AG08395 (cell line): ENCODE measurements at places on chromosomes 3 and 15.

DNA sequence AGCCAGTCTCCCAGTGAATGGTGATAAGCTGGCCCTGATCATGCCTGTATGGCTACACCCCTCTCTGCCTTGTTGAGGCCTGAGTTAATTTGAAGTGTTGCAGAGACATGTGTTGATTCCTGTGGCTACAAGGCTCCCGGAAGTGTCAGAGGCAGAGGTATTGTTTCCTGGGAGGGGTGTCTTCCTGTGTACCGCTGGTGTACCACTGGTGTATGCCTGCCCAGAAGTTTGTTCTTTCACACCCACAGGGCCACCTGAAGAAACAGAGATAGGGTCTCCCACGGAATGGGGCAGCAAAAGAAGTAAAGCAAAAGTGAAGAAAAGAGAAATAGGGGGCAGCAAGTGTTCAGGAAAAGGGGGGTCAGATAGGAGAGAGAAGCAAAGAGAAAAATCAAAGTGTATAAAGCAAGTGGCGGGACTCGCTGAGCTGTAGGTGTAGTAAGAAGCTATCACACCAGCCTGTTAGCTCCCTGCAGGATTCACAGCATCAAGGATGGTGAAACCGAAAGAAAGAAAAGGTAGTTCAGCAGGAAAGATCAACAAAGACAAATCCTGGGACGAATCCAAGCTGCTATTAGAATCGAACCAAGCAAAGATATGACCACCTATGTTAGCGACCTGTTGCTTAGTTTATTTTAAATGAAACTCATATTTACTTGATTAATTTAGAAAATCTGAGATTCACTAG, 36.6 kb upstream of the CD47 start:
- DNase-seq = no peak

- DNase-seq = no peak
Observed at GRCh38 chr3:61300006-61300380, 48.7 kb upstream of the FHIT start.

- peak; percentile 59 for DNase-seq
Observed at GRCh38 chr15:30985081-30985531, 6.3 kb downstream of the MTMR10 start.

DNA sequence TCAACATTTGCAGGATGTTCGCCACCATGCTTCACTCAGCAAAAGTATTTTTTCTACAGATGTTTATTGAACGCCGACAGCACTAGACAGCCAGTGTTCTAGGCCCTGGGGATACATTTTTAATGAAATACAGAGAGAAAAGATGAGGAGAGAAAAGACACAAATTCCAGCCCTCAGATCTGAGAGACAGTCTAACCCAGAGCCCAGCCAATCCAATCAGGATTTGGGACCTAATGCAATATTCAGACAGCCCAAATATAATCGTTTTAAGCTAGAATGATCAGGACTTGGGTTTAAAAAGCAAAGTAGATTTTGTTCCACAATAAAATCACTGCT, 174.8 kb downstream of the SLCO3A1 start:
- DNase-seq = no peak

GRCh38 chr15:57540736-57541135, 51.0 kb upstream of the MYZAP start:
- no peak for DNase-seq

DNA sequence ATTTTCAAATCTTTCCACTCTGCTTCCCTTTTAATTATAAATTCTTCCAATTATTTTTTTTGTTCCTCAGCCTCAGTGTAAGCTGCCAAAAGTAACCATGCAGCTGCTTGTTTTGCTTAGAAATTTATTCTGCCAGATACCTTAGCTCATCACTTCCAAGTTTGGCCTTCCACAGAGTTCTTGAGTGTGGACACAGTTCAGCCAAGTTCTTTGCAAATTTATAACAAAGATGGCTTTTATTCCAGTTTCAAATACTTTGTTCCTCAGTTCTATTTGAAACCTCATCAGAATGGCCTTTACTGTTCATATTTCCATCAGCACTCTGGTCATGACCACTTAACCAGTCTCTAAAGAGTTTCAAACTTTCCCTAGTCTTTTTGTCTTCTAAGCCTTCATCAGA, 10.3 kb downstream of the RTP1 start:
- no peak for DNase-seq

- peak; percentile 22 for DNase-seq
Observed at GRCh38 chr15:29270169-29270955, 740 bp upstream of the NSMCE3 start.

DNA sequence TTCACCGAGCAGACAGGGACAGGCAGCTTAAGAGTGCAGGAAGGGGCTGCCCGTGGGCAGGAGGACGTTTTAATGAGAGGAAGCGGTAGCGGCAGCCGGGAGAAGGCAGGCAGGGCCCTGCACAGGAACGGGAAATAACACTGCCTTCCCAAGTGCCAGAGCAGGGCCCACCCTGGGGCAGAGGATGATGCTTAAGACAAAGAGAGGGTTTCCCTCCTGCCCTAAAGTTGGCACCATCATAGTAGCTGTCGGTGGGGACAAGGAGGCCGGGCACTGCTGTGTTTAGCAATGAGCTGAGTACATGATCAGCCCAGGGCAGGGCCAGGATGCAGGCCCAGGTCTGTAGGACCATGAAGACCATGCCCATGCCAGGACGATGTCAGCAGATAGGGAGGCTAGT, 21.7 kb downstream of the PRR20G start:
- DNase-seq = no peak

DNA sequence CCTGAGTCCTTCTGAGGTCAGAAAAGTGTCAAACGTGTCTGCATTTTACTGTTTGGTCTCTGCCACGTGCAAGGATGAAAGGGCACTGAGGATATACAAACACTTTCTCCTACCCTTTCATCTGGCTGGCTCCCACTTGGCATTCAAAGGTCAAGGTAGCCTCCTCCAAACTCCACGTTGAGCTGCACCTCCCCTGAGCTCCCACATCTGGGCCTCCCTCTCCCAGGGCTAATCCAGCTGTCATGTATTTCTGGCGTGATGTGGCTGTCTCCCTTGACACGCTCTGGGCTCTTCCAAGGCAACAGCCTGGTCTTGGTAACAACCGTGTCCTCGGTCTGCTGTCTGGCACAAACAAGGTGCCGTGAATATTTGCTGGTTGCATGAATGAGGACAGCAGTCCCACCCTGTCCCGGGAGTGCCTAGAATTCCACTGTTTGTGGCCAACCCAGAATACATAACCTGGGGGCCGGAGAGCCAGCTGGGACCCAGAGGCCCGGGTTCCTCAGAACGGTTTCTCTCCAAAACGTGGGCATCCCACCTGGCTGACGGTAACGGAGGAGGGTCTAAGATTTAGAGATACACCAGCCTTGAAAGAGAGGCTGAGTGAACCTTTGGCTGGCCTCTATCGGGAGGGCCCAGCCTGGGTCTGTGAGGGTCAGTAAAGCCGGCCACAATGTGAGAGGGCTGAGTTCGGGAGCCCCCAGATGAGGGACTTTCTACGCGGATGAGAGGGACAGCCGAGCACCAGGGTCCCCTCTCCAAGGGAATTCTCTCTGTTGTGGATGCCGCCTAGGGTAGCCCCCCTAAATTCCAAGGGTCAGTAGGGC, 767 bp downstream of the GLT8D1 start:
- peak; percentile 58 for DNase-seq

GRCh38 chr15:25790000-25790660, 73.0 kb downstream of the ATP10A start:
- peak; percentile 90 for DNase-seq

DNA sequence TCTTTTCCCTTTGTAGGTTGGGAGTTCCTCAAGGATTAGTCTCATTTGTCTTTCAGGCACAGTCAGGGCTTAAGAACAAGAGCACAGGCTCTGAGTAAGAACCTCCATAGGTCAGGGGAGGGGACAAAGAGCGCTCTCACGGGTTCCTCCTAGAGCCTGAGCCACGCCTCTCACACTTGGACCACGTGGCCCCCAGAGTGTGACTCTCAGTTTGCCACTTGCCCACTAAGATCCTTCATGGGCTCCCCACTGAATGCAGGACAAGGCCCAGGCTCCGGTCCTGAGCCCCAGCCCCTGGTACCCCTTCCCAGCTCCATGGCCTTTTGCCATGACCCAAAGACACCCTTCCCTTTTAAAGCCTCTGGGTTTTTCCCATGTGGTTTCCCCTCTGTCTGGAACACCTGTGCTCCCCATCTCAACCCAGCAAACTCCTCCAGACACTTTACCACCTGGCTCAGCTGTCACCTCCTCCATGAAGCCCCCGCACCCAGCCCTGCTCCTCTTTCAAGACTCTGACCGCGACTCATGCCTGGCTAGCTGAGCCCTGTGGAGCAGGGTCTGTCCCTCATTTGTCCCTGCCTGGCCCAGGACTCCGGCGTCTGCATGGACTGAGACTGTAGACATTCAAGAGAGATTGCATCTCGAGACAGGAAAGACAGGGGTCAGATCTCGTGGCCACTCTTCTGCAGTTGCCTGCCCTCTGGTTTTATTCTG, 32.7 kb downstream of the IQSEC1 start:
- no peak for DNase-seq

DNA sequence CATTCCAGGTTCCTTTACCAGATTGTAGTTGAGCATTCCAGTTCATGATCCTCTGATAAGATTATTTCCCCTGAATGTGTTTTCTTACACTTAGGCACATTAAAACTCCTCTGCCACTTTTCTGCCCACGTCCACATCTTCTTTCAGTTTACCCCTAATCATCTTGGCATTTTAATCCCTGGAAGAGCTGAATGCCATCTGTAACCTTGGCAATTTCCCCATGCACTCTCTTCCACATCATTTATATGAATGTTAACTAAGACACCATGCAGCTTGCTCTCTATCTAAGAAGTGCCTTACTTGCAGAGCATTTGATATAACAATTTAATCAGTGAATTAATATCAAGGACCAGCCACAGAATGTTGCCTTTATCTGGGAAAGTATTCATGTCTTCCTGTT, 25.8 kb downstream of the TIMP4 start:
- no peak for DNase-seq

DNA sequence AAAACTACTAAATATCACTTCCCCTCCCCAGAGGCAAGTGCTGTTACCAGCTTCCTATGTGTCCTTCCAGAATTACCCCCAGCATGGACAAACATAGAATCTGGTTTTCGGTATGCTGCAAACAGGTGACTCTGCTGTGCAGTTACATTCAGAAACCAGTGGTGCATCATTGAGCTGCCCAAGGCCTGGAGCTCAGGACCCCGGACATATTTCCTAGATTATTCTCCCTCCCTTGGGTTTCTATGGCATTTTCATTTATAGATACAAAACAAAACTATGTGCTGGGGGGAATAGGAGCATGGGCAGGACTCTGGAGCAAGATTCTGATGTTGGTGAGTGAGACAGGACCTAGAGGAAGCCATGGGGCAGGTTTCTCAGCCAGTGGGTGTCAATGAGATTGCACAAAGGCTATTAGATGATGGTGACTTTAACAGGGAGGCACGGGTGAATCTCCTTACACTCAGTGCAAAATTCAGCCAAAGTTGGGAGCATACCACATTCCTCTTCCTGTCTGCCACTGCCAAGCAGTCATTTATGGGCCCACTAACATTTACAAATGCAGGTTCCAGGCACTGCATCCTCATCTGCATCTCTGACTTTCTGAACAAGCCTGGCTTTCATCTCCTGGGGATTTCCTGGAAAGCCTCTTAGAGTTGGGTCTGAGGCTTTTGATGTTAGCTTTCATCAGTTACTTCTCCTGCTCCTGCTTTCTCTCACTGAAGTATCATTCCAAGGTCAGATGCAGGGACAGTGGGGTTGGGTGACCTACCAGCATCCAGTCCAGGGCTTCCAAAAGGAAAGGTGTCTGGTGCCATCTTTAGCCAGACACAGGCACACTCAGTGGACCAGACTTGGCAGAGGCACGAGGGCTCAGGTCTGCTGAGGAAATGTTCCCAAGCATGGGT, 44.5 kb downstream of the CMTM7 start:
- no peak for DNase-seq

- DNase-seq = no peak
Observed at GRCh38 chr15:55970286-55970685, 23.1 kb downstream of the NEDD4 start.

DNA sequence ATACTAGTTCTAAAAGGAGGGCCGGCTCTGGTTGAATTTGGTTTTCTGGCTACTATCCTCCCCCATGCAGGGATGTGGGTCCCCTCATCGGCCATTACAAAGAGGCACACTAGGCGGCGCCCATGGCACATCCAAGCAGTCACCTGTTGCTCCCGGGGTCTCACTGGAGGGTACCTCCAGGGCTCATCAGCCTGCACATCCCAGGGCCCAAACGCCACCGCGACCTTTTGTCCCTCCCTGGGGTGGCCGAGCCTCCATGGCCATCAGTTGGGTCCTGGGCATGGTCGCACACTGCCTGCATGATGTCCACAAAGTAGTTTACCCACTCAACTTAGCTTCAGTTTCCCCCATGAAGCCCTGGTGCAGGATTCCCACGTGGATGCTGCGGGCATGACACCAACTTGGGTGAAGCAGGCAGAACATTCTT, 28.3 kb downstream of the IDH3A start:
- peak; percentile 61 for DNase-seq

DNA sequence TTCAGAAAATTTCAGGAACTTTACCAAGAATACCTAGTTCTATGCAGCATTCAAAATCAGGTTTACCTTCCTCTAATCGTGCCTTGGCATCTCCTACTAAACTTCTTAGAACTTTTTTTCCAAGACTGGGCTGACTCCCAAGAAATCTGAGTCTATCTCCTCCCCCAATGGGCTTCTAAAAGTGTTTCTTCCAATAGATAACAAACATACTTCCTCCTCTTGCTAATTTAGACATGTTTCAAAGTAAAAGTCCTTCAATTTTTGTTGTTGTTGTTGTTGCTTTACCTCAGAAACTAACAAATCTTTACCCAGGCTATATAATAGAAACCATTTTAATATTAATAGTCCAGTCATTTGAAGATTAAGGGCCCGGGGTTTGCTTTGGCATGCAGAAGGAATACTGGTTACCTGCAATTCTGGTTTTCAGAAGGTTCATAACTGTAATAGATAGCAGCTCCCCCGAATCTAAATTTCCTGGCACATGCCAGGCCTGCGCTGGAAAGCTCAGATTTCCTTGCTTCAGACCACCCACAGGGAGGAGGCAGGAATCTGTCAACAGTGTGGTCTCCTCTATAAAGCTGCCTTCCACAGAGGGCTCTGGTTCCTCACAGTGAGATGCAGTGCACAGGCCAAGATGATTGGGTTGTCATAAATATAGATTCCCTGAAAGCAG, 188.7 kb downstream of the THRB start:
- no peak for DNase-seq

DNA sequence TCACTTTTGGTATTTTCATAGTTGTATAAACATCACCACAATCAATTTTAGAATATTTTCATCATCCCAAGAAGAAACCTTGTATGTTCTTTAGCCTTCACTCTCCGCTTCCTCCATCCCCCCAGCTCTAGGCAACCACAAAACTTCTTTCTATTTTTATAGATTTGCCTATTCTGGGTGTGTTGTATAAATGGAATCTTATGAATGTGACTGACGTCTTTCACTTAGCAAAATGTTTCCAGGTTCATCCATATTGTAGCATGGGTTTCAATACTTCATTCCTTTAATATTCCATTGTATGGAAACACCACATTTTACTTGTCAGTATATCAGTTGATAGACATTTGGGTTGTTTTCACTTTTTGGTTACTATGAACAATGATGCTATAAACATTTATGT, 335.8 kb upstream of the GOLIM4 start:
- no peak for DNase-seq
